ENCODE measurements at places on chromosomes 5 and 9. TPM values are rescaled to one million over a fixed set of nuclear protein-coding genes. Genes with fewer than 3 reads are reported as not detected.

Gene SMU1
- total RNA-seq, result 17.6 TPM

Gene RGS7BP
- 2.1 TPM for total RNA-seq

Gene GRHPR
- 75.3 TPM for total RNA-seq

Gene TAF11L5
- not detected for total RNA-seq

Gene SPATA6L
- 1.4 TPM for total RNA-seq

Gene SEMA5A
- 4.4 TPM for total RNA-seq

Gene XPA
- total RNA-seq, result 9.4 TPM

Gene ODF2
- 31.2 TPM for total RNA-seq

Gene PCDHGA8
- total RNA-seq, result 0.23 TPM

Gene GARIN3
- total RNA-seq, result not detected

Gene HABP4
- total RNA-seq, result 9.2 TPM

Gene RLN2
- not detected for total RNA-seq

- no peak overlapping the region for H3K27ac ChIP-seq
- H3K27me3 ChIP-seq, result peaks cover 86% of the 10 kb centered on the region
- H3K36me3 ChIP-seq, result no peaks in the 10 kb centered on the region
- DNase-seq, result peak; percentile 9
- no peak overlapping the region for H3K4me3 ChIP-seq
- no peaks in the 10 kb centered on the region for H3K4me1 ChIP-seq
Observed at GRCh38 chr5:168786147-168786546, 207.0 kb upstream of the PANK3 start.

DNA sequence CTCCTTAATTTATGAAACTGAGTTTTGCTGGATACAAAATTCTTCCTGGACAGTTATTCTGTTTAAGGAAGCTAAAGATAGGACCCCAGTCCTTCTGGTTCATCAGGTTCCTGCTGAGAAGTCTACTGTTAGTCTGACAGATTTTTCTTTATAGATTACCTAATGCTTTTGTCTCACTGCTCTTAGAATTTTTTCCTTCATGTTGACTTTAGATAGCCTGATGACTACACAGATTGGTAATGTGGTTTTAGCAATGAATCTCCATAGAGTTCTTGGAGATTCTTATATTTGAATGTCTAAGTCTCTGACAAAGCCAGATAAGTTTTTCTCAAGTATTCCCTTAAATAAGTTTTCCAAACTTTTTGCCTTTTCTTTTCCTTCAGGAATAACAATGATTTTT, 419.7 kb downstream of the CDH10 start:
- H3K4me3 ChIP-seq, result no peak overlapping the region
- no peak overlapping the region for H3K27ac ChIP-seq
- peak; percentile 49 for DNase-seq
- peaks cover 23% of the 10 kb centered on the region for H3K4me1 ChIP-seq

DNA sequence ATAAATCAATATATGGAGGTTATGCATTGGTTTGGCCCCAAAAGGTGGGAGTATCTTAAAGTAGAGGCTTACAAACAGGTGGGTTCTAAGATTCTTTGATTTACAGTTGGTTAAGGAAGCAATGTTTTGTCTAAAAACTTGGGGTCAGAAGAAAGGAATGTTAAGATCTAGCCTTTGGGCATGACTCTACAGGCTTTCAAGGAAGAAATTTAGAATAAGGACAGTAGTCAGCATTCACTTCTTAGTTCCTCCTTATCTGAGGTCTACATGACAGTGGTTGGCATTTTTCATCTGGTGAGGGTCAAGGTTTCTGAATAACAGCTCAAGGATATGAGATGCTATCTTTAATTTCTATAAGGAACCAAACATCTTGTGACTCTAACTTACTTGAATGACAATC, 122.8 kb downstream of the CAMK4 start:
- H3K27me3 ChIP-seq, result peaks cover 49% of the 10 kb centered on the region
- no peaks in the 10 kb centered on the region for H3K4me1 ChIP-seq
- H3K27ac ChIP-seq, result no peak overlapping the region
- DNase-seq, result no peak
- H3K4me3 ChIP-seq, result no peak overlapping the region
- no peaks in the 10 kb centered on the region for H3K36me3 ChIP-seq

- H3K27me3 ChIP-seq, result no peaks in the 10 kb centered on the region
- no peaks in the 10 kb centered on the region for H3K36me3 ChIP-seq
- no peak overlapping the region for H3K4me3 ChIP-seq
- H3K4me1 ChIP-seq, result peaks cover 27% of the 10 kb centered on the region
Observed at GRCh38 chr5:148778882-148779281, 47.5 kb upstream of the ADRB2 start.

- H3K27me3 ChIP-seq, result no peaks in the 10 kb centered on the region
- H3K27ac ChIP-seq, result no peak overlapping the region
- no peaks in the 10 kb centered on the region for H3K4me1 ChIP-seq
- no peak overlapping the region for H3K4me3 ChIP-seq
- no peaks in the 10 kb centered on the region for H3K36me3 ChIP-seq
- DNase-seq, result no peak
Observed at GRCh38 chr9:15189481-15189880, 117.5 kb downstream of the TTC39B start.

DNA sequence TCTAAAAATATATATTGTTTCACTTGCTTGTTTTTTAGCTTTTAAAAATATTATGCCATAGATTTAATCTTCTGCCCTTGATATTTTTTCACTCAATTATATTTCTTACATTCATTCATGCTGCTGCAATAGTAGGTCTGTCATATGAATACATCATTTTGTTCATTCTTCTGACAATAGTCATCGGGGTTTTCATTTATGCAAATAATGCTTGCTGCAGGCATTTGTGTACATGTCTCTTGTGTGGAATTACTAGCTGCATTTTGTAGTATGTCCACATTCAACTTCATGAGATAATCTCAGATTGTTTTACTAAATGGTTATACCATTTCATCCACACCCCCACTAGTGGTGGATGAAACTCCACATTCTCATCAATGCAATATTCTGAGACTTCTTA, 5.3 kb upstream of the PLPP1 start:
- DNase-seq, result peak; percentile 46
- H3K27me3 ChIP-seq, result no peaks in the 10 kb centered on the region
- no peak overlapping the region for H3K27ac ChIP-seq
- H3K4me3 ChIP-seq, result no peak overlapping the region

GRCh38 chr5:3261081-3261480, 334.6 kb upstream of the IRX1 start:
- H3K36me3 ChIP-seq, result no peaks in the 10 kb centered on the region
- H3K4me1 ChIP-seq, result no peaks in the 10 kb centered on the region
- DNase-seq, result no peak
- H3K27ac ChIP-seq, result no peak overlapping the region
- no peak overlapping the region for H3K4me3 ChIP-seq

DNA sequence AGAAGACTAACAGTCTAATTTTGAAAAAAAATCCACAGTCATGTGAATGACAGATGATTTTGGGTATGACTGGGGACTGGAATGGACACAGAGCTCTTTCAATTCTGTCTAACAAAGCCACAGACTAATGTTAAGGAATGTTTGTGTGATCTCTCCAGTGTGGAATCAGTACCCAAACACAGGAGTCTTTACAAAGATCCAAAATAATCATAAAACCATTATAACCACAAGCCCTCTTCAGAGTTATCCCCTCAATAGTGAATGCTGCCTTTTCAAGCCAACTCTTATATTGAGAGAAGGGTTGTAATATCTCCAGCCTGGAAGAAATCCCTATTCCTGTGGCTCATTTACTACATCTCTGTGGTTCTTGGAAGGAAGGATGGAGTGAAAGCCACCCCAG, 552.0 kb upstream of the CLINT1 start:
- no peak for DNase-seq
- no peaks in the 10 kb centered on the region for H3K27me3 ChIP-seq
- H3K27ac ChIP-seq, result no peak overlapping the region
- peaks cover 29% of the 10 kb centered on the region for H3K4me1 ChIP-seq
- no peaks in the 10 kb centered on the region for H3K36me3 ChIP-seq

DNA sequence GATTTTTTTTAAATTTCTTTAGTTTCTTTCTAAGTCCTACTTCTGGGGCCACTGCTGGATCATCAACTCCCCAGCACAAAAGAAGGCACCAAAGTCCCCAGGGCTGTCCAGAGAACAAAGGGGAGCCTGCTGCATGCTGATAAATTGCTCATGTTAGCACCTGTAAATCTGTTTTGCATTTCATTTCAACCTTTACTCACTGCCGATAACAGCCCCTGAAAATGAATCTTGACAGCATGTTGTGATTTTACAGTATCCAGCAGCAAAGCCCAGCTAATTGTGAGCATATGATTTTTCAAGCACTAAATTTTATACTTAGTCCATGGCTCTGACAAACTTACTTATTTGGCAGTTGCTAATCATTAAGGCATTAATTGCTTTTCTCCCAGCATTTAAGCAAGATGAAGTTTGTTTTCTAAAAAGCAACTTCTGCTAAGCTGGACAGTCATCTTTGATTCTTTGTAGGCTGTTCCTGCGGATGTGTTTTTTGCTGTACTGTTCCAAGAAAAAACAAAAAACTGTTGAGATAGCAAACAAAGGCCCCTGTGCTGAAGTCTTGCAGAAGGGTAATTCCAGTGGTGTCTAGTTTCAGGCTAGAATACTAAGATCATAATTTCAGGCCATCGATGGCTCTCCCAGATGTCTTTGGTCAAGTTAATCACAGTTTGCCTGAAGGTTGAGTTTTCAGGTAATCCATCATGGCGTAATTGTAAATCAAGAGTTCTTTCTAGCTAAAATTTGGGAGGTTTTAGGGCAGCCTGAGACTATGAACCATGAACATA, 73.1 kb upstream of the GAS1 start:
- no peak overlapping the region for H3K4me3 ChIP-seq
- H3K27me3 ChIP-seq, result no peaks in the 10 kb centered on the region
- H3K36me3 ChIP-seq, result no peaks in the 10 kb centered on the region
- H3K4me1 ChIP-seq, result no peaks in the 10 kb centered on the region
- H3K27ac ChIP-seq, result no peak overlapping the region

GRCh38 chr9:130842545-130842944, 7.5 kb downstream of the ABL1 start:
- no peaks in the 10 kb centered on the region for H3K36me3 ChIP-seq
- peaks cover 34% of the 10 kb centered on the region for H3K4me1 ChIP-seq
- DNase-seq, result no peak
- no peak overlapping the region for H3K4me3 ChIP-seq
- H3K27ac ChIP-seq, result no peak overlapping the region

DNA sequence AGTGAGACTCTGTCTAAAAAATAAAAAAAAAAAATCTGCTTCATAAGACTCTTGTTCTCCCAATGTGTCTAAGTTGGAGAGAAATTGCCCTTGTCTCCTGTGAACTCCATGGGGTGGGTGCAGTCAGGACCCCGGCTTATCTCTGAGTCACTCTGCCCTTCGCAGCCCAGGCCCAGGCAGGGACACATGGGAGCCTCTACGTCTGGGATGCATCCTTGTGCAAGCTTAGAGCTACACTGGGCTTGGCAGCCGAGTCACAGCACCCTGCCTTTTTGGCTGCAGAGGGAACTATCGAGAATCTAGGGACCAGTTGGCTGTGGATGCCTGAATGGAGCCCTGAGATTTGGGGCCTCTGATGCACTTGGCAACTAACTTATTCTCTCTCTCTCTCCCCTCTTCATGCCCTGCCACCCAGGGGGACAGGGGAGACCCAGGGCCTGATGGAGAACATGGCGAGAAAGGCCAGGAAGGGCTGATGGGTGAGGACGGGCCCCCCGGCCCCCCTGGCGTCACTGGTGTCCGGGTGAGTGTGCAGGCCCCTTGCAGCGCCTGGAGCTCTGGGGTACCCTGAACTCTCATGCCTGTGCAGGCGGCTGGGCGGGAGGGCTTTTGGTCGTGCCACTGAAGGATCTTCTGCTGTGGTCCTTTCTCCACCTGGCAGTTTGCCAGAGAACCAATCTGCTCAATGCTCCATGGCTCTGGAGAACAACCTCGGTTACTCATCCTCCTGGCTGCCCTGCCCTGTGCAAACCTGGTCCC, 47.5 kb upstream of the ORM1 start:
- peak; percentile 31 for DNase-seq
- no peak overlapping the region for H3K4me3 ChIP-seq
- no peaks in the 10 kb centered on the region for H3K27me3 ChIP-seq
- no peaks in the 10 kb centered on the region for H3K36me3 ChIP-seq

DNA sequence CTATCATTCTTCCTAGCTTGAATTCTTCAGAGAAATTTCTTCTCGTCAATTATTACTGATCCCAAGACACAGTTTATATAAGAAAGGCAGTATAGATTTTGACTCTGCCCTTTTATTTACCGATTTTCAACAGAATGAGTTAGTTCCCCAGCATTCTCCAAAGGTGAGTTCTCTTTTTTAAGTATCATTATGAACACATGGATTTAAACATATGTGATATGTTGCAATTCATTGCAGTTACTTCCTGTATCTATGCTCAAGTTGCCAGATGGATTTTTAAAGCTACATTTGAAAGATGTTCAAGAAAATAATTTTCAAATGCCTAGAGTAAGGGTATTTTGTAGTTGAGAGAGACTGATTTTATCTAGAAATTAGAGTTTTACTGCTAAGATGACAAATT, 8.4 kb downstream of the WDR41 start:
- no peak overlapping the region for H3K4me3 ChIP-seq
- H3K27ac ChIP-seq, result no peak overlapping the region
- no peaks in the 10 kb centered on the region for H3K4me1 ChIP-seq
- H3K27me3 ChIP-seq, result no peaks in the 10 kb centered on the region
- H3K36me3 ChIP-seq, result no peaks in the 10 kb centered on the region

DNA sequence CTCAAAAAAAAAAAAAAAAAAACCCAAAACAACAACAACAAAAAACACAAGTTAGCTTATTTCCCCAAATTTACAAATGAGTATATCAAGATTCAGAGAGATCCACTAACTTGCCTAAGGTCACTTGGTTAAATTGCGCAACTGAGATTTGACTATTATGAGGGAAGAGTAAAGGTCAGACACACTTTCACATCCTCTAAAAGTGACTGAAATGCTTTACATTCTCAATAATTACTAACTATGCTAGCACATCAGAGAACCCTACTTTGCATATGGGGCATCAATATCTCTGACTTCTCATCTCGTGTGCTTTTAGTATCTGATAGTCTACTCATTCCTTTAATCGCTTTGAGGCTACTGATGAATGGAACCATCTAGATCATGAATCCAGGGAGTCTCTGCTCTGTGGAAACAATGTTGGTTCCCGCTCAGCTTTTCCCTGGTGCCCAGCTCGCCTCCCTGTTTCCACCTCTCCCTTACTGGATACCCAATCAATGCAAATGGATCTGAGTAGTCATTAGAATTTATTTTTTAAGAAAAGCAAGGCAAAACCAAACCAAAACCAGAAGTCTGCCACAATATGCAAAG, 182.1 kb upstream of the TRIM32 start:
- H3K36me3 ChIP-seq, result no peaks in the 10 kb centered on the region
- DNase-seq, result no peak
- no peak overlapping the region for H3K4me3 ChIP-seq
- H3K27me3 ChIP-seq, result no peaks in the 10 kb centered on the region
- peaks cover 7% of the 10 kb centered on the region for H3K4me1 ChIP-seq

GRCh38 chr5:74950836-74951515, 84.8 kb upstream of the FAM169A start:
- no peaks in the 10 kb centered on the region for H3K36me3 ChIP-seq
- H3K27ac ChIP-seq, result no peak overlapping the region
- no peak overlapping the region for H3K4me3 ChIP-seq
- peaks cover 46% of the 10 kb centered on the region for H3K4me1 ChIP-seq
- DNase-seq, result no peak
